Activated CD8-positive, alpha-beta T cell treated with anti-CD3 and anti-CD28 coated beads for 36 hours (primary cell): ENCODE measurements at places on chromosomes 1 and 21. TPM values are rescaled to one million over a fixed set of nuclear protein-coding genes. Genes with fewer than 3 reads are reported as not detected.

Gene ADAMTS5
- total RNA-seq: not detected

- DNase-seq: no peak
These were observed 194.6 kb upstream of the RRP15 start for GRCh38 chr1:218090459-218090858.

DNA sequence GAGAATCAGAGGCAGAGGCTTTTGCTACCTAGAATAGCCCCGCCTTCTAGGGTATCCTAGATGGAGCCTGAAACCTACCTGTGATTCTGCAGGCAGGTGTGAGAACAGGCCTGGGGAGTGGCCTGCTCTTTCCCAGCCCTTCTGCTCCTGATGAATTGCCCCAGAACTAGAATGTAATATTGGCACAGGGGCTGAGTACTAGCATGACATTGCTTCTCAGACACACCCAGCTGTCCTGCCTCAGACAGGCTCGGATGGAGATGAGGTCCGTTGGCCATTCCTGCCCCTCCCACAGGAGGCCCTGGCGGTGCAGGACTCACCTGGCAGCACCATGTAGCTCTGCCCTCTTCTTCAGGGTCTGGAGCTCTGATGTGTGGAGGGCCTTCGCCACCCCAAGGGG is 237.6 kb downstream of the GRIK3 start:
- no peak for DNase-seq

DNA sequence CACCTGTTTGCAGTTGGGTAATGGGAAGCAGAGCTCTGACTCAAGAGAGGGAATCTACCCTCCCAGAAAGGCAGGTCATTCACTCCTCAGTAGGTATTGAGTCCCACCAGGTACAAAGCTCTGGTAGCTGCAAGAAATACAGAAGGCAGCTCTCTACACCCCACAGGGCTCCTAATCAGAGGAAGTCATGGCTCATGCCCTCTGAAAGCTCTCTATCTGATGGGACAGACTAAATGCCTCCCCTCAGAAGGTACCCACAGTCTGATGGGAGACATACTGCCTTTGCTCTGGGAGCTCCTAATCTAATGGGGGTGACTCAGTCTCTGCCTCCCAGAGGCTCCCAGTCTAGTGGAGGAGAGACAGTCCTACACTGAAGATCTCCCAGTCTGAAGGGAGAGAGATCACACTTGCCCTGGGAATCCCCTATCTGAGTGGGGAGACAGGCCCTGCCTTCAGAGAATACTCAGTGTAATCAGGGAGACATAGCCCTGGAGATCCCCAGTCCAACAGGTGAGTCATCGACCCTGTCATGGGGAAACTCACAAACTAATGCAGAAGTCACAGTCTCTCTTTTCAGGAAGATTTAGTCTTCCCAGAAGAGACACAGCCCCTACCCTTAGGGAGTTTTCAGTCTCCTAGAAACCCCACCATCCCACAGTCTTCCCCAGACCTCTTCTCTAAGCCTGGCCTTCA is 23.7 kb downstream of the CAMK1G start:
- DNase-seq: peak; percentile 68

Gene CLCNKA
- not detected for total RNA-seq

DNA sequence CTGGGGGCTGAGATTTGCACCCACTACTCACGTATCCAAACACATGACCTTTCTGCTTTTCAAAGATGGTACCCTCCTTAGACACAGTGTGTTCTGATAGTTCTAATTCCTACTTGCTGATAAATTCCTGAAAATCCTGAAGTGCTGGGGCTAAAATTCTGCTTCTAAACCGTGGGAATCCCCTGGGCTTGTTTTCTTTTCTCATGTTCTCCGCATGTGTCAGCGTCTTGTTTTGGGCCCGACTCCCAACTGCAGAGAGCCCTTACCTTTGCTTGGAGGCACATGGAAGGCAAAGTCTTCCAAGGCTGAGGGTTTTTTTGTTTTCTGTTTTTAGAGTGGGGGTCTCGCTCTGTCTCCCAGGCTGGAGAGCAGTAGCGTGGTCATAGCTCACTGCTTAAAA is 27.2 kb downstream of the PSMG1 start:
- no peak for DNase-seq

DNA sequence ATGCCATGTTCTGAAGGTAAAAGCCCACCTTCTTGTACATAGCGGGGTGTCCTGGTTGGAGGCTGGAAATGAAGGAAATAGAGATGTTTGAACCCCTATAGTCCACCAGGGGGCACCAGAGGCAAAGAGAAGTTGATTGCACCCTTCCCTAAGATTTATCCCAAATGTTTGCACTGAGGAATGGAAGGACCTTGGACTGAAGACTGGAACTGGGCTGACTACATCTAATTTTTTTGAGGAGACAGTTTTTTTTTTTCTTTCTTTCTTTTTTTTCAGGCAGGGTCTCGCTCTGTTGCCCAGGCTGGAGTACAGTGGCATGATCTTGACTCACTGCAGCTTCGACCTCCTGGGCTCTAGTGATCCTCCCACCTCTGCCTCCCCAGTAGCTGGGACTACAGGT is 55.3 kb upstream of the EIF4G3 start:
- peak; percentile 38 for DNase-seq

DNA sequence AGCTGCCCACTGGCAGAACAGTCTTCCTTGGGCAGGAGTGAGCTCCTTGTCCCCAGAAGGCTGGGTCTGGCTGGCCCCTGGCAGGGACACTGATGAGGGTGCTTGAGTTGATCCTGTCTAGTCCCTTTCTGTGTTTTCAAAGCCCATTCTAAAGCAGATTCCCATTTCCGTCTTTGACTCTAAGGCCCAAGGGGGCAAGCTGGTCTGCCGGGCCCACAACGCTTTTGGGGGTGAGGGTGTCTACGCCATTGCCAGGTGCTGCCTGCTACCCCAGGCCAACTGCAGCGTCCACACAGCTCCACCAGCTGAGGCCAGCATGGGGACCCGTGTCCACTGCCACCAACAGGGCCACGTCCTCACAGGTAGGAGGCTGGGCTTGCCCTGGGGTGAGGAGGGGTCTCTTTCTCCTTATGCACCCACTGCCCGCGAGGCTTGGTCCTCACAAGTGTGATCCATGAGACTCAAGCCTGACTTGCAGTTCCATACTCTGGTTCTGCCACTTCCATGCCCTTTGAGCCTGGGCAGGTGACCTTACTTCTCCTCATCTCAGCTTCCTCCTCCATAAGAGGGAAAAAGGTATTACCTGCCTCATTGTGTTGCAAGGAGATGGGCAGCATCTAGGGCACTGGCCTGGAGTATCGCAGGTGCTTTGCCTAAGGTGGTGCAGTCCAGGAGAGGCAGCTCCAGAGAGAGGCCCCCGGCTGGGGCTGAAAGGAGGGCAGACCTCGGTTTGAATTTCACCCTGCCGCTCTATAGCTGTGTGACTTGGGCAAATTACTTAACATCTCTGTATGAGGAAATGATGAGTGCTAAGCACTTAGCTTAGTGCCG is 20.2 kb downstream of the PCSK9 start:
- DNase-seq: no peak

DNA sequence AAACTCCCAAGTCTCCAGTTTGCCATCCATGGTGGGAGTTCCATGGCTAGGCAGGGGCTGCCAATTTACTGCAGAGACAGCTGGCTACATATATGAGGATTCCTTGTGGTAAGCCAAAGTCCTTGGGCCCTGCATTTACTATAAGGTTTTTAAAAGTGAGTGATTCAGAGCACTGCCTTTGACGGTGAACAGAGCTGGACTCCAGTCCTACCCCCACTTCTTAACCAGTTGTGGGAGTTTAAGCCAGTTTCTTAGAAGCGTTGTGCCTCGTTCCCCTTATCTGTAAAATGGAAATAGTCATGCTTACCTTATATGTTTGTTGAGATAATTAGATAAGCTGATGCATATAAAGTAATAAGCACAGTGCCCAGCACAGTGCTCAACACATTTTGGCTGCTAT is 64.6 kb downstream of the LRIG2 start:
- no peak for DNase-seq
